Activated T-cell treated with anti-CD3 and anti-CD28 coated beads for 1 hour (primary cell): ENCODE measurements at places on chromosomes 16 and 17.

DNA sequence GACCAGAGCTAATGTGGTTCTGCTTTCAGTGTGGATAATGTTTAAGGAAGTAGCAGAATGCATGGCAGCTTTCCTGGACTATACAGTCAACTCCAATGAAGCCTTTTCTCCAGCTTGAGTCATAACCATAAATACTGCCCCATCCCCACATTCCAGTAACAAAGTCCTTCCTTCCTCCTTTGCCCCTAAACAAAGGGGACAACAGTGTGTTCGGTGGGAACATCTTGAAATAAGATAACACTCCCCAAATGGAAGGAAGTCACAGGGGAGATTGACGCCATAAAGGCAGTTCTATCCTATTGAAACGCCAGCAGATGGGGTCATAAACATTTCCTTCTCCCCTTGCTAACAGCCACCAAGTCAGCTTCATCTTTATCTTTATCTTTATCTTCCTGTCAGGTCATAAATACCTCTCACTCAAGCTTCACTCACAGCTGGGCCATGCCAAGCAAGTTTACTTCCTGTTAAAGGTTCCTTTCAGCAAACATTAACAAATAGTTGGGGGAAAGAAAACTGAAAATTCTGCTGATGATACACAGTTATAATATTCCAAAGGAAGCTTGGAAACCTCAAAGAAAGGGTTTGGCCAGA, 136.7 kb downstream of the SNX11 start:
- no peak for DNase-seq

- DNase-seq: no peak
Observed at GRCh38 chr17:42233994-42234393, 39.7 kb upstream of the GHDC start.

- DNase-seq: no peak
Observed at GRCh38 chr16:28495098-28495793, 803 bp downstream of the APOBR start.

DNA sequence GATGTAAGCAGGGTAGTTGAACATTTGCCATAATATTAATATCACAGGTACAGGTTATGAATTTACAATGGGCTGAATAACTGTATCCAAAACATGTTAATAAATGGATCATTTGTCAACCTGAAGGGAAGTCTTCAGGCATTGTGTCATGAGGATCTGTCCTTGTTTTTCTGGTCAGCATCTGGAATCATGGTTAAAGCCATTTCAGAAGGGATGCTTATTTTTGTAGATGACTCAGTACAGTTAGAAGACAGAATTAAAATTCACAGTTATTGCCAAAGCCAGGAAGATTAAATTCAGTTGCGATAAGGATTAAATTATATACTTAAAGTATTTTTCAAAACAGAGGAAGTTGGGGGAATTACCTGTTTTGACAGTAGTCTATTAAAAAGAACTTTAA, 8.0 kb downstream of the PSMD11 start:
- DNase-seq: no peak

- DNase-seq: no peak
Observed at GRCh38 chr16:72013389-72013788, 4.8 kb downstream of the DHODH start.

DNA sequence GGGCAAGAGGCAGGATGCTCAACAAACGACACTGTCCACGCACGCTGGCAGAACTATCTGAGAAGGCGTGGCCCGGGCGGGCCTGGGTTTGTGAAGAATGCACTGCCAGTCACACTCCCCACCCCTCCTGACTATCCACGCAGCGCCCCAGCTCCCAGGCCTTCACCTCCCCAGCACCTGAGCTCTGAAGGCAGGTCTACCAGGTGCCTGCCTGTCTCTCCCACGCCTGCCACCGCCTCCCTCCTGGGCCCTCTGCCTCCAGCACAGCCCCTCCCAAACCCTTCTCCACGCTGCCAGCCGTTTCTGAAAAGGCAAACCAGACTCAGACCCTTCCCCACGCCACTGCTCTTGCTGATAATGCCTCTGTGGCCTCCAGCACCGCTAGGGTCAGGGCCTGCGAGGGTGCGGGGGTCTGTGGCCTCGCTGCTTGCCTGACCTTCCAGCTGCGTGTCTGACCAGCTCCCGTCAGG, 11.6 kb downstream of the MYBBP1A start:
- DNase-seq: no peak

GRCh38 chr16:6751191-6751590, 581.5 kb upstream of the RBFOX1 start:
- no peak for DNase-seq
